NCI-H524 (cell line): ENCODE measurements at places on chromosomes 1 and 21.

DNA sequence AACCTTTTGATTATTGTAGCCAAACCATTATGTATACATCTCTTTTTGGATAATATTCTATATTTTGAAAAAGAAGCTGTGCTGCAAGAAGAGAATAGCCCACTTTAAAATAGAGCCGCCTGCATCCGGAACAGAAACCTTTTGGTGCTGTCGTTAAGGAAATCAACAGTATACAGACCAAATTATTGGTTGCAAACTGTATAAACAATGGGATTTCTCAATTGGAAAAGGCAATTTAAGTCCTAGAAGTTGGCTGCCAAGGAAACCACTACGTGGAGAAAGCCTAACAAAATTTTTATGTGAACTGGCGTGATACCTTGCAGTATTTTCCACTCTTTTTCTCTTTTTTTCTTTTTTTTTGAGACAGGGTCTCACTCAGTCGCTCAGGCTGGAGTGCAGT lies 25.8 kb downstream of the DESI2 start:
- no peak for DNase-seq

DNA sequence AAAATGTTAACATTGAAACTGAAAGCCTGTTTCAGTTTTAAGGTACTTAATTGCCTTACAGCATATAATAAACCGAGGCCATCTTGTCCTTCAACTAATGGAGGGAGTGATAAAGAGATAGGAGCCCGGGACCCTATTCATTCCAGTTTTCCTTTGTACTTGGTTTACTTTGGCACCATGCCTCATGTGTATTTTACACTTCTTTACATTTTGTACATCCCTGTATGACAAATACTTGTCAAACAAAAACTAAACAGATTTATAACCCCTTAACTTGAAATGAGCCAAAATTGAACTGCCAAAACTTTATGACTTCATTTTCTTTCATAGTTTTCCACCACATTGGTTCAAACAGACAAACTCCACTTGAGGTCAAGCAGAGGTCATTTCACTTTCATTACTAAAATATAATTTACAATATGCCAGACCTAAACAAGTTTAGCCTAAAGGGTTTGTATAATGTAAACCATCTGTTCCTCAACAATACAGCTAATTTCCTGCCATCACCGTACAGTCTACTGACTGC lies 30.9 kb upstream of the UBE2U start:
- no peak for DNase-seq

- DNase-seq: peak; percentile 44
Measured at GRCh38 chr1:214548988-214549387, 2.4 kb downstream of the PTPN14 start.

DNA sequence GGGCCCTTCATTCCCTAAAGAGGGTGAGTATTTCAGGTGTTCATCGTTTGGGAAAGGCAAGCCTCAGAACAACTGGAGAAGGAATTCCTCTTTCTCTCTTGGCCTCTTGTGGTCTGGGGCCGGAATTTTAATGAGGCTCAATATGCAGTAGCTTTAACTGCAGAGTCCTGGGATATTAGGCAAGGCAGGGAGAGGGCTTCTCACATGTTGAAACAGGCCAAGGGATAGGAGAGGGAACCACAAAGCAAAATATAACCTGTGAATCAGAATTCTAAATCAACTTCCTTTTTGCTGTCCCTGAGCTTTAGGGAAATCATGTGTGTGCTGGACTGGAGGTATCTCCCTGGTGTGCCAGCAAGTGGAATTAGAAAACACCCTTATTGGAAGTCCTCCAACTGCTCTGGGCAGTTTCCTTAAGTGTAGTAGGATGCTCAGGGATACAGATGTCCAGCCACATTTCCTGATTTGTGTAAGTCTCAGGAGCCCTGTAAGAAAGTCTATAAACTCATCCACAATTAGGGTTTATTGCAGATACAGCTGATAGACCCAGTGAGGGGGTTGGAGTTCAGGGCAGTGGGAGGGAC lies 215.8 kb upstream of the ZRANB2 start:
- no peak for DNase-seq

DNA sequence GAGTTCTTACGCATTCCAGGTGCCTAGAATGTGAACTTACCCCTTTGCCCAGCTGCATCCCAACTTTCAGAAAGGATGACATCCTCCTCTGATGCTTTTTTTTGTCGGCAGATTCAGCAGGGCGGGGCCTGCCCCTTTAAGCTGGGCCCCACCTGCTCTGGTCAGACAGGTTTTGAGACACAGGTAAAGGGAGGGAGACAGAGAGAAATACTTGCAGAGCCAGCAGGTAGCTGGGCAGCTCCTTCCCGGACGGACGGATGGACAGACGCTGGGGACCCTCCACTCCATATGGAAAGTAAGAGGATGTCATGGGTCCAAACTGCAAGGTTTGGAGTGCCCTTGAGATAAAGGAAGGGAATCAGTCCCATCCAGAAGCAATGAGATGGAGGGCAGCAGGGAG lies at the start of gene TMEM79:
Gene TMEM79, plus strand, starts transcription at position 214 of the 400 bp plus-strand sequence. CDS start 902 bp downstream, outside the sequence.
- no peak for DNase-seq

GRCh38 chr1:62229932-62230331 lies 35.3 kb downstream of the L1TD1 start:
- DNase-seq: peak; percentile 34

DNA sequence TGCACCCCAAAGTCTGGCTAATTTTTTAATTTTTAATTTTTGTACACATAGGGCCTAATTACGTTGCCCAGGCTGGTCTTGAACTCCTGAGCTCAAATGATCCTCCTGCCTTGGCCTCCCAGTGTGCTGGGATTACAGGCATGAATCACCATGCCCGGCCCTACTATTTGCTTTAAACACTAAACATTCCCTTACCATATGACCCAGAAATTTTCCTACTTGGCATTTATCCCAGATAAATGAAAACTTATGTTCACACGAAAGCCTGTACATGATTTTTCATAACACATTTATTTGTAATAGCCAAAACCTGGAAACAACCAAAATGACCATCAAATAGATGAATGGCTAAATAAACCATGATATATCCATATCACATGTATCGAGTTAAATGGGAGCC lies 35.8 kb downstream of the NDUFS5 start:
- no peak for DNase-seq

DNA sequence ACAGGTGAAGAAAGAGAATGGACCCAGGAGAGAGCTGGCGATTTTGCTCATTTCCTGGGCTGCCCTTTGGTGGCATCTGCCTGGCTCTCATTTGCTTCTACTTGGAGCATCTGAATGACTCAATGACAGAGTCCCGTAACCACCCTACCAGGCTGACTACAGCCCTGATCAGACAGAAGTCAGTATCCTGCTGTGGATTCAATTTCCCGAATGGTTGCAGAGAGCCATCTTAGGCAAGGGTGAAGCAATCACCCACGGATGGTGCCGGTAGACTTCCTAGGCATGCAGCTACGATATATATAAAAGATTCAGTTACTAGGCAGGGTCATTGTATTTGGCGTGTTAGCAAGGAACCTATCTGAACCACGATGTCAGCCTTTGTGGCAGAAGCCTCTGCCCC lies 10.2 kb downstream of the AJAP1 start:
- no peak for DNase-seq

- DNase-seq: no peak
Measured at GRCh38 chr1:186569856-186570255, 108.9 kb upstream of the PDC start.

DNA sequence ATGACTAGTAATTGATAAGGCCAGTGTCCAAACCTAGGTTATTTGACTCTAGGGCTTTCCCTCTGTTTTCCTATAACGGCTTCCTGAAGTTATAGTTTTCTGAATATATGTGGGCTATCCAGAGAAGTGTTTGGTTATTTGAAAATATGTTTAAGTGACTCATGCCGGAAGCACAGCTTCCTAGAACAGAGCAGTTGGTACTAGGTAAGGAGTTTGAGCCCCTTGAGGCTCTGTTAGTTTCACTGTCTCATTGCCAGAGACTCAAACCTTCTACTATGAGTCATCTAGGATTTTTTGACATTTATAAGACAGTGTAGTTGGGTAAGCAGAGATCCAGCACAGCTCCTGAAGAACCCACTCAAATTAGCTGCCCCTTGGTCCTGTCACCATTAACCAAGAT lies 27.1 kb upstream of the LEPR start:
- no peak for DNase-seq

DNA sequence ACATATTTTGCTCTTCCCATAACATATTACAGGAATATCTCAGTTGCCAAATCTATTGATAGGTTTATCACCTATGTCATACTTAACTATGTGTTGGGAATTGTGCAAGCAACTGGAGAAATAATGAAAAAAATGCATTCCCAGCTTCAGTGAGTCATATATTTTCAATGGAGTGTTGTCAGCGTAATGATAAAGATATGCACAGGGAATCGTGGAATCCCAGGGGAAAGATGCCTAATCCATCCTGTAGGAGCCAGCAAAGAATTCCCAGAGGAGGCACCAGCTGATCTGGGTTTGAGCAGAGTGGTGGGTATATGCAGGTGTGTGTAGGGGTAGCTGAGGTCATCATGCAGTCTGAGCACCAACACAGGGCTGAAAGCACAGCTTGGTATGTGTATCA lies 213.3 kb upstream of the DAB1 start:
- DNase-seq: peak; percentile 24

DNA sequence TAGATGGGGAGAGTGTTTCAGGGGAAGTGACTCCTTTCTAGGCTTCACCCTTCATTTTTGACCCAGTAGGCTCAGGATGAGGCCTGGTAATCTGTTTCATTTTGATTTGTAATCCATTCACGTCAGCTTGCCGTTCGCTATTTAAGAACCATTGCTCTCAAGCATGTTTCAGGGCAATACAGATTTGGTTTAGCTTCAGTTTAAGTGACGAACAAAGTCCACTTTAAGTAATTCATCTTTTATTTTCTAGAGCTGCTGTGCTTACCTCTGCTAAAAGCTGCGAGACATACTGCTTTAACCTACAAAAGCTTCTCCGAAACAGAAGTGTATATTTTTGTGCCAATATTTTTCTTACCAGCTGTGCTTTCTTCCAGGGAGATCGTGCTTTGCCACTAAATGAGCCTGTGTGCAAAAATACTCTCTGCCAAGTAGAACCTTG lies 8.9 kb upstream of the FMO3 start:
- no peak for DNase-seq

DNA sequence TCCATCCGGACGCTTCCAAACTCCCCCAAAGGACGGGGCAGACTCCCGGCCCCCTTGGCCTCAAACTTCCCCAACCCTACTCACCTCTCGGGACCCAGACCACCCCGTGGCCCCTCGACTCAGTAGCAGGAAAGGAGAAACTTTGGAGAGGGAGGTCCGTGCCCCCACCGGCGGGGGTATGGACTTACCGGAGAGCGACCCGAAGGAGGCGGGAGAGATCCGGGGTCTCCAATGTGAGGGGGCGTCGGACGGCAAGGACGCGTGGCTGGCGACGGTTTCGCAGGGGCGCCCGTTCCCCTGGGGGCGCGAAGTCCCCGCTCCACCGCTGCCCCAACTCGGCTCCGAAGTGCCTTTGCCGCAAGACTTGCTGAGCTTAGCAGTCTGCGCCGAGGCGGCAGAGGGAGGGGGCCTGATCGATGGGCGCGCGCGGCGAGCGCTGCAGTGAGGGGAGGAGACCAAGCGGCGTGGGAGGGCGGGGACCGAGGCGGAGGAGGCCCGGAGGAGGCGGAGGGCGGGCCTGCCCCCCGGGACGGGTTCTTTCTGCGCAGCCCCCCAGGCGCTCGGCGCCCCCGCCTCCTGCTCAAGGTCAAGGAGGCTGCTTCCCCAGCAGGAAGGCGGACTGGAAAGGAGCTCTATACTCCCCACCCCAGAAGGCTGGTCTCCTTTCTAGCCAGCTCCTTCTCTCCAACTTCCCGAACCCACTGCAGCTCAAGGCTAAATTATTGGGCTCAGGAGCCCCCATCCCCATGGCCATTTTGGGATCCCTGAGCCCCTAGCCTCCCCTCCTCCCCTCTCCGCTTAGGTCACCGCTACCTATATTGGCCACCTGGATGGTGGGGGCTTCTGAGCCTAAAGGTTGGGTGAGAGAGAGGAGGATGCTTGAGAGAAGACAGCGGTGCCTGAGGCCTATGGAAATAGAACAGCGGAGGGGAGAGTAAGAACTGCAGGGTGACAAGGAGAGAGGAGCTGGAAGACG lies at the start of gene SYT2:
Gene SYT2, minus strand, starts transcription at position 385 of the 976 bp plus-strand sequence. CDS start 104,682 bp downstream, outside the sequence.
- DNase-seq: peak; percentile 27

GRCh38 chr21:38878379-38879179 lies 72.8 kb downstream of the ETS2 start:
- no peak for DNase-seq

GRCh38 chr1:159168043-159168442 lies 3.4 kb upstream of the CADM3 start:
- DNase-seq: no peak

GRCh38 chr1:14578156-14578555 lies 20.3 kb upstream of the KAZN start:
- DNase-seq: no peak

DNA sequence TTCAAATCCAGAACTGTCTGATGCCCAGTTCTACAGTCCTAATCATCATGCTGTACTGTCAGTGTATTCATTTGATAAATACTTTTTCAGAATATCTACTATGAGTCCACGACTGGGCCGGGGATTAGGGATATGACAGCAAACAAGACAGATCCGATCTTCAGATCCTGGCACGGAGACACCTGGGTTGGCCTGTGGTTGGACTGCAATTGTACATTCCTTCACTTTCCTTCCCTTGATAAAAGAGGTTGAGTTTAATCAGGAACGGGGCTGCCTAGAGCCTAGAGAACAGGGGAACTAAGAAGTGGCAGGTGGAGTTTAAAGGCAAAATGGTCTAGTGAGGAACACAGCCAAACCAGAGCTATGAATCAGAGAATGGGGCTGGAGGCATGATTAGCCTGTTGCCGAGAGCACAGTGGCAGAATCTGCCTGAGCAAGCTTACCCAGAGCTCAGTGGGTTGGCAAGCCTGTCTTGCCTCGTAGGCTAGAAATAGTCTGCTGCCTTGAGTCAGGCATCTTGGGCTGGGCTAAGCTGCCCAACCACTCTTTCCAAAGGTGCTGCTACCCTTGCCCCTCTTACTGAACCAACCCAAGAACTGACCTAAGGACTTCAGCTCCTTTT lies 38.1 kb upstream of the PTCH2 start:
- no peak for DNase-seq

DNA sequence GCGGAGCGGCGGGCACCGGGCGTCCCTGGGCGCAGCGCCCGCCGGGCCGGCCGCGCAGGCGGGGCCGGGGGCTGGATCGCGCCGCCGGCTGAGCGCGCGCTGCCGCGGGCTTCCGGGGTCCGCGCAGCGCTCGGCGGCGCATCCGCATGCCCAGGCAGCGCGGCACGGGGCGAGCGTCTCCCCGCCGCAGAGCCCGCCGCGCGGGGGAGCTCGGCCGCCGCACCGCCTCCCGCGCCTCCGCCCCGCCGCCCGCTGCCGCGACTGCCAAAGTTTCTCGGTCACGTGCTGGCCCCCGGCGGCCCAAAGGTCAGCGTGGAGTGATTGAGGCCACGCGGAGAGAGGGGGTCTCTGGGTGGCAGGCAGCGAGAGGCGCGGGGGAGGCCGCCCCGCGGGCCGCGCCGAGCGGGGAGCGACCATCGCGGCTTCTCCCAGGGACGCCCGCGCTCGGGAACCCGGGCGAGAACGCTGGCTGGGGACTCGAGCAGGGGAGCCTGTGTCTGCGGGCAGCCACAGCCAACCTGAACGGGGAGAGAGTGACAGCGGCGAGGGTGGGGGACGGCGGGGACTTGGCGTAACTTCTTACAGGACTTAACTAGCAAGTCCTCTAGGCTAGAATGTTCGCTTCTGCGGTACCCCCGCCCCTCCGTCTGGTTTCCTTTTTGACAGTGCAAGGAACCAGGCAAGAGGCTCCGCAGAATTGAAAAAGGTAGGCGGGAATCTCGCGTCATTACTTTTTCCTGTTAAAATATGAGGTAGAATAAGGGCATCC lies at the start of gene ILDR2:
Gene ILDR2, minus strand, starts transcription at position 180 of the 769 bp plus-strand sequence. CDS start 272 bp downstream, outside the sequence.
- DNase-seq: peak; percentile 22

GRCh38 chr1:156858555-156858956 lies 361 bp downstream of the INSRR start:
- DNase-seq: no peak
